ENCODE measurements at places on chromosomes 11 and 22.
A peak's percentile ranks its signal among the peaks of the same experiment; 100 is the strongest.

DNA sequence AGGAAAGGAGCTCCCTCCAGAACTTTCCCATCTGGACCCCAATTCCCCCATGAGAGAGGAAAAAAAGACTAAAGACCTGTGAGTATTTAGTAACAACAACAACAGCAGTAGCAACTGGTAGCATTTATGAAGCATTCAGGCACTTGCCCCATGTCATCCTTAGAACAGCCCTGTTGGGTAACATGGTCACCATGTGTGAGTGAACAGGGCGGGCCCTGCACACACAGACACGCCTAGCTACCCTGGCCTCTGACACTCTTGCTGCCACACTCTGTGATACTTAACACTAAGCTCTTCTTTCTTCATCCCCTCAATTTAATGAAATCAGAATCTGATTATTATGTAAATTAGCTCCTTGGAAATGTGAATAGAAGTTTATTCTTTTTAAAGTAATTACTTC, 26.1 kb upstream of the SLC25A18 start:
- no peak for DNase-seq

GRCh38 chr11:67376063-67376820, 2.8 kb upstream of the CLCF1 start:
- no peak for DNase-seq

DNA sequence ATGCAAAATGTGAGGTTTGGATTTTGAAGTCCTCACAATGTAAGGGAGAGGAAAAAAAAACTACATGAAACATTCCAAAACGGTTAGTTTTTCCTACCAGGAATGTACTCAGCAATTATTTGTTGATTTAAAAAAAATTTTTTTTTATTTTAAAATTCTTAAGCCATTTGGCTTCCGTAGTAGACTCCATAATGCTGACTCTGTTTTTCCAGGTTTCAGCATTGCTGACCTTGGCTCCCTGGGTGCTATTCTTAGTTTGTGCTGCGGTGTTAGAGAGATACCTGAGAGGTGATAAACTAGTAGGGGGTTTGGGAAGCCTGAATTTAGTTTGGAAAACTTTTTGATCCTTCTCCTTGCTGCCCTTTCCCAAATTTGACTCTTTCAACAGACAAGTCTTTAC, 10.6 kb downstream of the STT3A start:
- DNase-seq: no peak

DNA sequence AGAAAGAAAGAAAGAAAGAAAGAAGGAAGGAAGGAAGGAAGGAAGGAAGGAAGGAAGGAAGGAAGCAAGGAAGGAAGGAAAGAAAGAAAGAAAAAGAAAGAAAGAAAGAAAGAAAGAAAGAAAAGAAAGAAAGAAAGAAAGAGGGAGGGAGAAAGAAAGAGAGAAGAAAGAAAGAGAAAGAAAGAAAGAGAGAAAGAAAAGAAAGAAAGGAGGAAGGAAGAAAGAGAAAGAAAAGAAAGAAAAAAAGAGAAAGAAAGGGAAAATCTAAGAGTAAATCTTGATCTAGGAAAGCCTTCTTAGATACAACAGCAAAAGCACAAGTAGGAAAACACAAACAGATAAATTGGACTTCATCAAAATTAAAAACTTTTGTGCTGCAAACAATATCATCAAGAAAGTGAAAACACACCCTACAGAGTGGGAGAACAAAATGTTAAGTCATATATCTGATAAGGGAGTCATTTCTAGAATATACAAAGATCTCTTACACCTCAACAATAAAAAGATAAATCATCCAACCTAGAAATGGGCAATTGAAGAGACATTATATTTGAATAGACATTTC, 116.8 kb upstream of the FGF3 start:
- DNase-seq: no peak

- no peak for DNase-seq
Observed at GRCh38 chr22:23512348-23512705, 67.8 kb downstream of the IGLL1 start.

DNA sequence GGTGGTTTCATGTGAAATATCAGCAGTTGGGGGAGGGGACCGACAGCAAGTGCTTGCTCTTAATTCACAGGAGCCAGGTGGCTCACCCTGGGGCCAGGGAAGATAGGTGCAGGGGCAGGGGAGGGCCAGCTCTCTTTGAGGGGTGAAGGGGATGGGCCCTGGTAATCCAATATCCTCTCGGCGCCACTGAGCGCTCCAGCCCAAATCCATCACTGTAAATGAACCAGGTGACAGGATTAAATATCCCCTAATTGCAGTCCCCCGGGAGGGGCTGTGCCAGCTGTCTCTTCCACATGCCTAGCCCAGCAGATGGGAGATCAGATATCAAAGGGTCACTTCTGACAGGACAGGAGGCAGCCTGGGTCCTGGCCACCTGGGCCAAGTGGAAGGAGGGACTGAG, 531.8 kb upstream of the CADM1 start:
- DNase-seq: no peak

GRCh38 chr11:132717824-132718223, 814.5 kb downstream of the OPCML start:
- no peak for DNase-seq

- DNase-seq: no peak
Observed at GRCh38 chr11:72204886-72205285, 11.7 kb upstream of the FOLR2 start.

DNA sequence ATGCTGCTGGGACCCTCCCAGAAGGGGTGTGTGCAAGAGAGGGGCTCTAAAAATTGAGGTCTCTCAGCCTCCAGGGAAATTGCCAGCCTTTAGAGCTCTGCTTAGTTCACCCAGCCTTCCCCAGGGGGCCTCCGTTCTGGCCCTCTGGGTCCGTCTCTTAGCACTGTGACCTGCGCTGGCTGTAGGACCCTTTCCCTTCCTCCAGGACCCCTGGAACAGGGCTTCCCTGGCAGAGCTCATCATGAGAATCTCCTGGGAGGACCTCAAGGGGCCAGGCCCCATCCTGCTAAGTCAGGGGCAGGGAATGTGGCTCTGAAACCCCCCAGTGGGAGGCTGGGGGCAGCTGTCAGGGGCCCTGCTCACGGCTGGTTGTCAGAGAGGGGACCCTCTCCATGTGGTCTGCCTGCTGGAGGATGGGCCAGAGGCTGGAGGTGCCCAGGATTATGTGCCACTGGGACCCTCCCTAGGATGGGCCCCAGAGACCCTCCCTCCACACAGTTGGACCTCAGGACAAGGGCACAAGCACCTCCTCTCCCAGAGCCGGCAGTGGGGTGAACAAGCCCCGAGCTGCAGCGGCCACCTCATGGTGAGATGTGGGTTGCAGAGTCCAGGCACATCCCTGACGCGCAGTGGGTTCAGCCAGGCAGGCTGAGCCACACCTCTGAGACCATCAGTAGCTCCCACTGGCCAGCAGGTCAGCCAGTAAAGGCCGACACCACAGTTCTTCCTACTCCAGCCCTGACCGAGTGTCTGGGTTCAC, 27.1 kb upstream of the GAL start:
- no peak for DNase-seq

GRCh38 chr11:114250993-114251814, 45.0 kb upstream of the NNMT start:
- DNase-seq: no peak

DNA sequence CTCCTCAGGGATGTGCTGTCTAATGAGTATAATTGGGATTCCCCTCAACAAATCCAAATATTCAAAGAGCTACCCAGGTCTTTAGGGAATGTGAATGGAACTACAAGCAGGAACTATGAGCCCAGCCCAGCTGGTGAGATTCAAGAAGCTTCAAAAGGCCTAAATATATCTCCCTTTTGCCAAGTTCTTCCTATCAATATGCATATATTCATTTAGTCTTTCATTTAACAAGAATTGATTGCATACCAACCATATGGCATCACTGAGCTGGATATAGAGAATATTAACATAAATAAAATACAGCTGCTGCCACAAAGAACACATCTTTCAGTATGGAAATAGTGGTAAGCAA, 58.9 kb upstream of the PRSS23 start:
- DNase-seq: no peak

GRCh38 chr11:13140028-13140870, 131.1 kb downstream of the RASSF10 start:
- peak; percentile 64 for DNase-seq

DNA sequence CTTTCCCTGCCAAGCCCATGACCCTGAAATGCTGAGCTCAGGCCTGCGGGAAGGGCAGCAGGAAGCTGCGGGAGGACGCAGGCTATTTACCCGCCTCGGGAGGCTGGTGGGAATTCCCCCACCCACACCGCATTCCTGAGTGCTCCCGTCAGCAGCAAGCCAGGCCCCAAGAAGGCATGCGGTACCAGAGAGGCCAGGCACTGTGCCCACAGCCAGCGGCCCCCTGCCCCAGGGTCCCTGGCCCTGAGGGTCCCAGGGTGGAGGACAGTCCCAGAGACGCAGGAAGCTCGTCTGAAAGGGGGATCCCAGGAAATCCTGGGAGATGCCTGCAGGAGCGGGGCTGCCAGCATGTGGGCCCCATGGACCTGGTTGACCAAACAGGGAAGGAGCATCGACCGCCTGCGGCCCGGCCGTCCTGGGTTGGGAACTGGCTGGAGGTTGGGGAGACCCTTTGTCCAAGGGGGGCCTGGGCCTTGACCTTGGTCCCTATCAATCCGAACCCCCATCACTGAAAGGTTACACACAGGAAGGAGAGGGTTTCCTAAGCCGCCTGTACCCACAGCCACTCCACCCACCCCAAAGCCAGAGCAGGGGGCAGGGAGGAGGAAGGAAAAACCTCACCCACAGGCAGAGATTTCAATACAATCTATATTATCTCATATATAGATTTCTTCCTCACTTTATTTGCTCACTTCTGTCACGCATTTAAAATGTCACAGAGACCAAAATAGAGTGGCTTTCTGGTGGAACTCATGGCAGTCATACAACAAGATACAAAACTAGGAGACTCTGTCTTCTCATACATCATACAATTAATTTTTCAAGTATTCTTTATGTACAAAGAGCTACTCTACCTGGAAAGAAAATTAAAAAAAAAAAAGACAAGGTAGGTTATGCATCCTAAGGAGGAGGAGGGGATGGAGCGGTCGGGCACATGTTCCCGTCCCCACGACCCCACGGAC, 17.1 kb downstream of the MAFF start:
- peak; percentile 98 for DNase-seq

- DNase-seq: no peak
Observed at GRCh38 chr11:105689631-105690030, 79.8 kb downstream of the GRIA4 start.

DNA sequence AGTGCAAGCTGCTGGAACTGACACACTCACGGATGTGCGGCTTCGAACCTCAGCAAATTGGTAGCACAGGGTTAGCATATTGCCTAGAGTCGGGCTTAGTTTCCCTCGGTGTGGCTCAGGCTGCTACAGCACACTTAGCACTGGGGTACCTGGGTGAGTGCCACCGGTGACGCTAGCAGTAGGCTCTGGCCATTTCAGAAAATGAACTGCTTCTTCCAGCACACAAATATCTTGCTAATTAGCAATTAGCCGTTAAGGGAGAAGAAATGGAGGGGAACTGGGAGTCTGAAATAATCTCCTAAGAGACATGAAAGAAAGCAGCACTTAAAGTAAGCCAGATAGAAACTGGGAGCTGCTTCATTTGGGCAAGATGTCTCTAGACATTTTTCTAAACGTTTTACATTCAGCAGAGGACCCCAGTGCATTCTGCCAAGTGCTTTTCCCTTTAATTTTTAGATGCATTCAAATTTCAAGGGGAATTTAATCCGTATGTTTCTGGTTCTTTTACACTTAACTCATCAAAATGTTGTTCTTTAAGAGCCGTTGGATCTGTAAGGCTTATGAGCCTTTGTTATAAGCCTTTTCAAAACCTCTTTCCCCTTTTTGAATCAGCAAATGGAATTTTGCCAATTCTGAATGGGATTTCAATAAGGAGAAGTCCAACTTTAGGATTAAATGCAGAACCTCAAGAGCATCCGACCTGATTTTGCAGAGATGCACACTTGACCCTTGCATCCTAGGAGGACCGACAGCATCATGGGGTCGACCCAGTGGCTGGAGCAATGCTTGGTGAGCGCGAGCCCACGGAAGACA, 708.1 kb downstream of the NTM start:
- no peak for DNase-seq

DNA sequence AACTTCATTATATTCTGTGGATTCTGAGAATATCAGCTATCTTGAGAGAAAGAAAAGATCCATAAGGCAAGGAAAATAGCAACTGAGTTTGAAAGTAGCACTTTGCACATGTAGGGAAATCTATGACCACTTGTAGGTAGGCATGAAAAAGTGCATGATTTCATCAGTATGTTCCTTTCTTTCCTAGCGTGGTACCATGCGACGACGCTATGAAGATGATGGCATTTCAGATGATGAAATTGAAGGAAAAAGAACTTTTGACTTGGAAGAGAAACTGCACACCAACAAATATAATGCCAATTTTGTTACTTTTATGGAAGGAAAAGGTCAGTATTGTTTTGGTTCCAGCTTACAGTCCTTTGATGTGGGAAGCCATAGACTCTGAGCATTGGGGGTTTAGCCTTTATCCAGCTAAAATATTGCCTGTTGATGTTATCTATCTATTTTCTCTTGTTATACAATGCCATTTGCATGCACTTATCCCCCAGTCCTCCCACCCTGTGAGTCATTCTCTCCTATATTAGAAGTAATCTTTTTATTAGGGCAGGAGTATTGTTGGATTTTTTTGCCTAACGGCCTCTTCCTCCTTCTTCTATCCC, 60.9 kb downstream of the KDM2A start:
- DNase-seq: peak; percentile 38

GRCh38 chr11:77479746-77480352, 6.0 kb upstream of the PAK1 start:
- no peak for DNase-seq

GRCh38 chr11:57432714-57433163, 5.8 kb upstream of the SLC43A3 start:
- peak; percentile 68 for DNase-seq

GRCh38 chr22:29233277-29233877, 27.7 kb downstream of the EMID1 start:
- DNase-seq: no peak

DNA sequence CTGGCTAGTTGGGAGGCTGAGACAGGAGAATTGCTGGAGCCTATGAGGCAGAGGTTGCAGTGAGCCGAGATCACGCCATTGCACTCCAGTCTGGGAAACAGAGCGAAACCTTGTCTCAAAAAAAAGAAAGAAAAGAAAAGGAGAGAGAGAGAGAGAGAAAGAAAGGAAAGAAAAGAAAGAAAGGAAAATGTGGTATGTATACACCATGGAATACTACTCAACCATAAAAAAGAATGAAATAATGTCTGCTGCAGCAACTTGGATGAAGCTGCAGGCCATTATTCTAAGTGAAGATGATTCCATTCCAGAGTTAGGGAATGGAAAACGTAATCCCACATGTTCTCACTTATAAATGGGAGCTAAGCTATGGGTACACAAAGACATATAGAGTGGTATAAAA, 30.8 kb downstream of the TTC28 start:
- no peak for DNase-seq

Measured in astrocyte of the hippocampus (primary cell).